ENCODE measurements at places on chromosomes 12 and 14.

- peak; percentile 20 for DNase-seq
Observed at GRCh38 chr12:26101350-26101734, 23.5 kb downstream of the BHLHE41 start.

- DNase-seq: no peak
Observed at GRCh38 chr12:5456030-5456429, 24.1 kb downstream of the NTF3 start.

GRCh38 chr12:65892841-65893251 is 68.6 kb downstream of the HMGA2 start:
- DNase-seq: no peak

GRCh38 chr14:84694161-84694560 is 835.8 kb upstream of the FLRT2 start:
- DNase-seq: no peak

DNA sequence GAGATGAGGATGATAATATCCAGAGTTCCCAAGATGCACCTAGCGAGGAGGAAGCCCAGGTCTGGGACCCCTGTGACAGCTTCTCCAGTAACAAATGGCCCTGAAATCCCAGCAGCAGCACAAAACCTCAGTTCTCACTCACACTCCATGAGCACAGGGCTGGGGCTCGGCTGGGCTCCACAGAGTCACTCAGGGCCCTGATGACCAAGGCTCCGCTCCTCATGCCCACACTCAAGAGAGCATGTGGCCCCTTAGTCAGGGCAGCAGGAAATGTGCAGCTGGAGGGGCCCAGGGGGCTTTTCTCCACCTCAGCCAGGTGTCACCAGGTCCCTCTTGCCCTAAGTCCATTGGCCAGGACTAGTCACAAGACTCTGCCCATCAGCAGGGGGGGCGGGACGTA is 242.7 kb upstream of the SFSWAP start:
- no peak for DNase-seq

DNA sequence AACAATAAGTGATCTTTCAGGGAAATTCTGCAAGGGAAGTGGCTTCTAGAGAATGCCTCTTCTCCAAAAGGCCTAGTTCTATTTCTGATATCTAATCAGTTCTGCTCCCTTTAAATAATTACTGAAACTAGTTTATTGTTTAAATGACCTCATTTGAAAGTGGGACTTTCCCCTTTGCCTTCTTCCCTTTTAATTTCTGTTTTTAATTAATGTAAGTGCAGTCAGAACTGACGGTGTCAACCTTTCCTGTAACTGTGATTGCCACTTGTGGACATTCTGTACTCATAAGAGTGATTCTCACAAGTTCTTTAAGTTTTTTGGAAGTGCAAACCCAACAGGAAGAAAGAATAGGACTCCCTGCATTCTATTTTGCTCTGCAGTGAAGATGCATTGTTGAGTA is 265.3 kb upstream of the PLEKHG7 start:
- DNase-seq: no peak

DNA sequence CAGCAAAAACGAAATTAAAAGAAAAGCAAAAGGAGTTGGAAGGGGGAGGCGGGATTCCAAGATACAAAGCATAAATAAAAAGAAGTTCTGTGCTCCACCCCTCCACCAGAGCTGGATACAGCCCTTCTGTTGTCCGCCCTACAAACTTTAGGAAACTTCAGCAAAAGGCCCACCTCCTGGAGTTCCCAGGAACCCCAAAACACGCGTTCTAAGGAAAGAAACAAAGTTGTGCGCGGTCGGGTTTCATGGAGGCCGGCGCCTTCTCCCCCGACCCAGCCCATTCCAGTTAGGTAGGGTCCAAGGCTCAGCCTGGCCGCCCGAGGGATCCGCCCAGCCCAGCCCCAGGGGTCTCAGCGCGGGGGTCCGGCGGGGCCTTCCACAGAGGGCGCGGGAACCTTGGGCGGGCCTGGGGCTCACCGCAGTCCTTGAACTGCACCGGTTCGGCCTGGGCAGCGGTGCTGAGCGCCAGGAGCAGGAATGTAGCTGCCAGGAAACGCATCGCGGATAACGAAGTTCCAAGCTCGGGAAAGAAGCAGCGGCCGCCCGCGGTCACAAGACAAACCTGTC is at the start of gene NPC2:
Gene NPC2, minus strand, starts transcription at position 530 of the 567 bp plus-strand sequence. Its CDS starts 31 bp downstream, at position 499.
- DNase-seq: no peak

DNA sequence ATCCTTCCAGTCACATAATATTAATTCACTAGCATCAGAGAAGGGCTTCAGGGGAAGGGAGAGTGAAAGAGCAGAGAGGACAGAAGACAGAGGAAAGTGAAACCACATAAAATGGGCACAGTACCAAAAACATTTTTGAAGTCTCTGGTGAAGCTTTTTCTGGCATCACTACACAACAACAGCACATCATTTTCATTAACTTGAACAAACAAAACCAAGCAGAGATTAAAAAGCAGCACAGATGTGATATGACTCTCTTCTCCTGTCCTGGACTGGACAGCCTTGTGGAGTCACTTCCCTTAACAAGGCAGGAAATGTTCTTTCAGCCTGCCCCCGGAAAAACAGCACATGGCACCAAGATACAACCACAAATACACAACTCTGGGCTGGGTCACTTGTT is 112.0 kb downstream of the TSPAN8 start:
- DNase-seq: no peak

DNA sequence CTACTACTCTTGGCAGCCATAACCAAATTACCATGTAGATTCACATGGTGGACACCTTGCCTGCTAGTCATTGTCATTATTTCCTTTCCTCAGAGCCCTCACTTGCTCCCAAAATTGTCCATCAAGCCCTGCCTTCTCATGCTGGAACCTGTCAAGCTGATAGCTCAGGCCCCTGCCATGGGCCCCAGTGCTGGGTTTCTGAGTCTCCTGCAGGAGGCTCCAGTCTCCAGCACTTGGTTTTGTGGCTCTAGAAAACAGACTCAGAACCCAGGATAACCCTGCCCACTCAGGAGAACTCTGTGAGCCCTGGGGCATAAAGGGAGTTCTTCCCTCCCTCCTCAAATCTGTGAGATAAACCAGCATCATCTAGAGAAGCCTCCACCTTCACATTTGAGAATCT is 10.8 kb downstream of the KRT71 start:
- no peak for DNase-seq

DNA sequence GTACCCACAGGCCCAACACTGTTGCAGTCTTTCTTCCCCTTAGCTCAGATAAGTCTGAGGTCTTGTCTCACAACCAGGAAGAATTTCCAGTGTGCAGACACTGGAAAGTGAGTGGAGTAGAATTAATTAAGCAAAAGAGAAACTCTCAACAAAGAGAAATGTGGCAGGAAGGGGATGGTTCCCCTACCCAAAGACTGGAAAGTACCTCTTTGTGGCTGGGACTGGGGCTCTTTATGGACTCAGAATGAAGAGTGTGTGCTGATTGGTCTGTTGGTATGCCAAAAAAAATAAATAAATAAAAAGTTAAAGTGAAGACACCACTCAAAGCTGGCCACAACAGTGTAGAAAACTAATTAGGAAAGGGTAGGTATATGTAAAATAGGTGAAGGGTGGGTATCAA is 26.4 kb downstream of the GLIPR1L1 start:
- no peak for DNase-seq

DNA sequence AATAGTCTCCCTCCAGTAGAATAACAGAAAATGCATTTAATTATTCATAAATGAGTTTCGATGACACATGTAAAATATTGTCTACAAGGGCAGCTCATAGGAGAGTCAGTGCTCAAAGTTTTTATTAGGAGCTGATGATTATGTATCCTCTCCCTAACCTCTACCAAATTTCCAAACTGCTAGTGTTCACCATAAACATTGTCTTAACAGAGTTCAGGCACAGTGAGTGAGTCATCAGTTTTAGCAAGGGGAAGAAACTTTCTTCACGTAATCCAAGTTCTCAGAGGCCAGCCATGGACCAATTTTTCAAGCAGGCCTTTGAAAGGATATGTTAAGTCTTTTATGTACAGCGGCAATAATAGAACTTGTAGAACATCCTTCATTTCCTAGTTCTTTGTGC is 649.2 kb upstream of the MIS18BP1 start:
- no peak for DNase-seq

- DNase-seq: no peak
Observed at GRCh38 chr12:3170423-3171194, 93.4 kb downstream of the TSPAN9 start.

GRCh38 chr14:72808564-72808963 is 85.3 kb downstream of the DPF3 start:
- no peak for DNase-seq

- DNase-seq: no peak
Observed at GRCh38 chr12:25935355-25936144, 22.9 kb upstream of the RASSF8 start.

- DNase-seq: no peak
Observed at GRCh38 chr14:105325716-105326567, 11.4 kb downstream of the PACS2 start.

DNA sequence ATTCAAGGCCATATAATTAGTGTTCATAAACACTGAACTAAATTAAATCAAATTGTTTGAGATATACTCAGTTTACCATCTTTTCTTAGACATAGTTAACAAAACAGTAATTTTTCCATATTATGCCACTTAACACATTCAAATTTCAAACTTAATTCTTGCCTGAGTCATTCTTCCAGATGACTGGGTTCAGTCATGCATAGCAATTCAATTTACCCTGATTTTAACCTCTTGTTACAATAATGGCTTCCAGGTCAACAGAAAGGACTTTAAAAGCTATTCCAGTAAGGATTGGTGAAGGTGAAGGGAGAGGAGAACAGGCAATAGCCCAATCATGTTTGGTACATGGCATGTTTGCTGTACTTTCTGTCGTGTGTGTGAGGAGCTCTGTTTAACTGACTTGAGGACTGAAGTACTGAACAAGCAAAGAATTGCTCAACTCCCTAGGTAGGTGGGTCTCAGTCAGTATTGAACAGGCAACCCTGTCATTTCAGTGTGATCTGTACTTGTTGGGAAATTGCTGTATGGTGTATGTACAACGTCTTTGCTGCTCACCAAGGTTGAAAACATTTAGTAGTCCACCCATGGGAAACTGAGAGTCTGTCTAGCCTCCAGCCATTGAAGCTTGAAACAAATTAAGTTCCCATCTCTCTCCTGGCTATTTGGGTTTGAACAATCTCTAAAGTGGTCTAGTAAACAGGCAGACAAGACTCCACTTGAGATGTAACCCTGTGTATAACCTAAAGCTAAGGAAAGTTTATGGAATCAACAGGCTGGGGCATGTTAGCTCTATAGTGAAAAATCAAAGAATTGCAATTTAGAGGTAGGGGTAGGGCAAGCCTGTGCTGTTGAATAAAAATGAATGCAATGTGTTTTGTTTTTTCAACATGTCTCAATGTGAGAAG is 327.2 kb downstream of the BTG1 start:
- DNase-seq: peak; percentile 27

GRCh38 chr14:69260861-69261564 is 1.1 kb downstream of the GALNT16 start:
- DNase-seq: peak; percentile 70

- DNase-seq: no peak
Observed at GRCh38 chr14:30165255-30165654, 237.6 kb upstream of the PRKD1 start.

DNA sequence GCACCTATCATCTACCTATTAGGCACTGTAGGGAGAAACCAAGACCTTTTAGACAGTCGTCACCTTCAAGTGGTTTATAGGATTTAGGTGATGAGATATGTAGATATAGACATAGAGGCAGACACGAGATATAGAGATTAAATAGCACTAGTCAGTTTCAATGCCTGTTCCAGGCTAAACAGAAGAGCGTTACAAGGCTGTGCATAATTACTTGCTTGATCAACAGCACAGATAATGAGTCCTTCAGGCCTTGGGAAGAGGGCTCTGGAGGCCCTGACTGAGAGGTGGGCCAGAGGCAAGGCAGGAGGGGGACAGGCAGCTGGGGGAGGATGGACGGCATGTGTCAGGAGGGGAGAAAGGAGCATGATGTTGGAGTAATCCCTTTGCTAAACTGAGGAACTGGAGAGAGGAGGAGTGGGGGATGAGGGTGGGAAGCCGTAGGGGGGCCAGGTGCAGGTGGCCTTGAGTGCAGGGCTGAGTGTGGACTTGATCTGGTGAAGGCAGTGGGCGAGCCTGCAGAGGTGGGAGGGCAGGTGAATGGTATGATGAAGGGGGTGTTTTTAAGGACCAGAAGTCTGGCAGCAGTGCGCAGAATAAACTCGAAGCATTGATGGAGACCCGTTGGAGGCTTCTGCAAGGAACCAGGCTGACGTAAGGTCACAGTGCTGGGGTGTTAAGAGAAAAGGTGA is 43.9 kb upstream of the ATP23 start:
- peak; percentile 60 for DNase-seq

DNA sequence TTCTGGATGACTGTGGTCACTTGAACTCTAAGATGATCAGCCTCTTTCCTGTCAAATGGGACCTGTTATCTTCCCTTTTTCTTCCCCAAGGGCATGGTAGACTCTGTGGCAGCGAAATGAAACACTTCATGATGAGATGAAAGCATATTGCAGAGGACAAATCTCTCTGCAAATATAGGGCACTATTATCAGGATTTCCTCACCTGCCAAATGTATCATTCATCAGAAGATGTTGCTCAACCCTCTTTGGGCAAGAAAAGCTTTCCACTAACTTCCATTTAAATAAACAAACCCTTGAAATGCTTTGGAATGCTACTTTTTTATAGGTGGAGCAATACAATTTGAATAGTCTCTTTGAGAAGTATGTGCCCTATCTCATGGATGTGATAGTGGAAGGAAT is 105.0 kb downstream of the DNAH10 start:
- DNase-seq: no peak

- DNase-seq: no peak
Observed at GRCh38 chr12:93879476-93880421, 202.6 kb downstream of the CRADD start.

GRCh38 chr12:9699898-9700605 is 30.5 kb downstream of the CLEC2D start:
- DNase-seq: no peak

GRCh38 chr14:21248739-21249411 is 20.4 kb downstream of the HNRNPC start:
- DNase-seq: no peak
